Stimulated activated CD4-positive, alpha-beta T cell treated with anti-CD3 and anti-CD28 coated beads, Interleukin-1b, Interleukin-23, amount 100 ng/mL, for 24 hours (primary cell): ENCODE measurements at places on chromosomes 3 and 15.

GRCh38 chr3:37262816-37263393, 88.5 kb upstream of the LRRFIP2 start:
- no peak for DNase-seq

DNA sequence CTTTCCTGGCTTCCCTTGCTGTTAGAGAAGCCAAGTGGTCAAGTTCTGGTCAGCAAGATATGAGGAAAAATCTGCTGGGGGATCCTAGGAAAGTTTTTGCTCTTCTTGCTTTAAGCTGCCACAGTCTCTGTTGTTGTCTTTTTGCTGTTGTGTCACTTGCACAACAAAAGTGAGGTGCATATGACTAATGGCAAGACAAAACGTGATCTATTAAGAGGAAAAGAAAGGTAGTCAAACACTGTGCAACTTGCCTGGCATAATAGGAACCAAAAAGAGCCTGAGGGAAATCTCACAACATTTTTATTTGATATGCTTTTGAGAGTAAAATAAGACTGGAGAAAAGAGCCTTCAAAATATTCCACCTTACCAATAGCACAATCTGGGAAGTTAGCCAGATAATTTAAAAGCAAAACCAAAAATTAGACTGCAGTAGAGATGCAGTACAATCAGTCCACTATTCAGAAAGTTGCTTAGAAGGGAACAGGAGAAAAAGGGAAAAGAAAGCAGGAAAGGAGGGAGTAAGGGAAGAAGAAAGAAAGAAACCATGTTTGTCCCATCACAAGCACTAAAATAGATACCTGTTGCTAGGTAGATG, 110.0 kb upstream of the SLC4A7 start:
- no peak for DNase-seq

DNA sequence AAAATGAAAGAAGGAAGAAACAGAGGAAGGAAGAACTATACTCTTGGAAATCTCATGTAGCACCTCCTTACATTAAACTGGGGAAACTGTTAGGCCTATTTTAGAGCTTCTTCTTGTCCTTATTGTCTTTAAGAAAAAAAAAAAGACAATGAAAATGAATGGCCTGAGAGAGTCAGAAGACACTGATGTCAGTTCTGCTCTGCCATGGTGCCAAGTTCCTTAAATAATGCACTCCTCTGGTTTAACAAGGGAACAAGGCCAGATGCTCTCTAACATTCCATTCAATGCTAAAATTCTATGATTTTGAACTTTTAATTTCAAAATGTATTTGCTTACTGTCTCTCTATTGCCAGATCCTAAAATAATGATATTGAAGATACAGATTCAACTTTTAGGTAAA, 4.4 kb upstream of the MBNL1 start:
- no peak for DNase-seq

DNA sequence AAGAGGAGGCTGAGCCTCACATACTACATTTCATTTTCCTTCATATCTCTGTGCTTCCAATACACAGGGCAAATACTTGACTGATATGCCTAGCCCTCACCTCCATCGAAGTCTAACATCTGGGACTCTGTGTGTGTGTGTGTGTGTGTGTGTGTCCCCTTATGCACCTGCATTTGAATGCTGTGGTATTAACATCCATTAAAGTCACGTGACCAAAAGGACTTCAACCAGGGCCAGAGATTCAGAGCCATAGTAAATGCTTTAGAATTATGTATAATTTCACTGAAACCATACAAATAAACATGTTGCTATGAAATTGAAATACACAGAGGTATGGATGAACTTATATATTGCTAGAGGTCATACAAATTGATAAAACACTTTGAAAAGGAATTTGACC, 165.8 kb upstream of the SEMA6D start:
- DNase-seq, result no peak

- no peak for DNase-seq
These were observed 13.6 kb downstream of the LRRC3B start for GRCh38 chr3:26636096-26636727.

- no peak for DNase-seq
These were observed 31.9 kb upstream of the XIRP1 start for GRCh38 chr3:39224288-39224687.
